ENCODE measurements at places on chromosomes 1 and 21.

DNA sequence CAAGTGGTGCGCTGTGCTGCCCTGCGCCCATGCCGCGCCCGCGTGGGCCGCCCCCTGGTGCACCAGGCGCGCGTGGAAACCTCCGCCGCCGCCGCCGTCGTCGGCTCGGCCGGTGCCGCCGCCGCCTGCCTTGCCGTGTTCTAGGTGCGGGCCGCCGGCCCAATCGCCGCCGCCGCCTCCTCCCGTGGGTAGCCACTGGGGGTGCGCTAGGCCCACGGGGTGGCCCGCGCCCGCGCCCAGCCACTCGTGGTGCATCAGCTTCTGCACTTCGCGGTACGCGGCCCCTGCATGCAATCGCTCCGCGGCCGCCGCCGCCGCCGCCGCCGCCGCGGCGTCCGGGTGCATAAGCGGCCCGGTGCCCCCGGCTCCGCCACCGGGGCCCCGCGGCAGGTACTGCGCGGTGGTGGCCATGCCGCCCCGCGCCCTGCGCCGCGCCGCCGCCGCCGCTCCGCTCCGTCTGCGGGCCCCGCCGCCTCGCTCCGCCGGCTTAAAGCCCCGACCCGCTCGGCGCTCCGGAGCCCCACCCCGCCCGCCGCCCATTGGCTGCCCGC lies at the start of gene POU3F1:
POU3F1 (minus strand) TSS at position 461 of the 551 bp plus-strand sequence; CDS start at position 411, 50 bp downstream.
- DNase-seq = no peak

DNA sequence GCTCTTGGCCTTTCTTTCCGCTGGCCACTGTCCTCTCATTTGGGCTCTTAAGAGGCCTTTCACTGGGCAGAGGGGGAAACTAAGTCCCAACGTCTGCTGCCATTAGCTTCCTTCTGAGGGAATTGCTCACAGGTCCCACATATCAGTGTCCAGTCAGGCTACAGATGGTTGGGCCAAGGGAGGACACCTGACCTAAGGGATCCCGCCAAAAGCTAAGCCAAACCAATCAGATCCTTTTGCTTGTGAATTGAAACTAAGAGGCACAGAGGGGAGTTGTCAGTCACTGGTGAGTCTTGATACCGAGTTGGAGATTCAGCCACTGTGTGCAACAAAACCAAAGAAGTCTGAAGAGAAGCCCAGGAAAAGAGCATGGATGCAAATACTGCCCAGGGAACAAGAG lies 5.7 kb upstream of the NT5C1A start:
- no peak for DNase-seq

DNA sequence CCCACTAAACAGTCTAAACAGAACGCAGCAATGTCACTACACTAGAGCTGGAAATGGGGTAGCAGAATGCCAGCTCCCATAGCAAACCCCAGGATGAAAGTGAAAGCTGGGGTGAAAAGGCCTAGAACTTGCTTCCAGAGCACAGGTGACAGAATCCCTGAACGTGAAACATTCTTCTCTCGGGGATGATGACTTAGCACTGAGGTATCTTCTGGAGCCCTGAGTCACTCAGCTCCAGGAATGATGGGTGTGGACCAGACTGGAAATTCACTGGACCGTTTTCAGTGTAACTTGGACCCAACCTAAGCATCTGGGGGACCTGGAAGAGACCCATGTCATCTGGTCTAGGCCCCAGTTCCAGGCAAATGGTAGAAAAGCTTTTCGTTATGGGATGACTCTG lies 108.9 kb downstream of the CDC7 start:
- no peak for DNase-seq

GRCh38 chr1:113830039-113830438 lies 17.8 kb upstream of the RSBN1 start:
- no peak for DNase-seq

GRCh38 chr21:16279731-16280581 lies 550.2 kb downstream of the USP25 start:
- no peak for DNase-seq

GRCh38 chr21:34331726-34332125 lies 32.1 kb upstream of the KCNE2 start:
- no peak for DNase-seq

DNA sequence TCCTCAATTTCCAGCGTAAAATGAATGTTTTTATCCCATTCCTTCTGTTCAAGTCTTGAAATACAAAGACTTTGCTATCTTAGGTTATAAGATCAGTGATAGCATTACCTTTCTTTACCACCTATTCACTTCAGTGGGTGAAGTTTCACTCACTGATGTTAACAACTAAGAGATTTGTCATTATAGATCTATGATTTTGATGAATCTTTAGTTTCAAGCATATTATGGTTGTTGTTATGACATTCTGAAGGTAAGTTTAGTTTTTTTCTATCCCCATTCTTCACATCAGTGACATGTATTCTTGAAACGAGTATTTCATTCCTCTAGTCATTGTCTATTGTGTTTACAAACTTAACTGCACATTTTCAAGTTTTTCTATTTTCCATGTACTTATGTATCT lies 182.5 kb downstream of the ATP6V1G3 start:
- DNase-seq = no peak

DNA sequence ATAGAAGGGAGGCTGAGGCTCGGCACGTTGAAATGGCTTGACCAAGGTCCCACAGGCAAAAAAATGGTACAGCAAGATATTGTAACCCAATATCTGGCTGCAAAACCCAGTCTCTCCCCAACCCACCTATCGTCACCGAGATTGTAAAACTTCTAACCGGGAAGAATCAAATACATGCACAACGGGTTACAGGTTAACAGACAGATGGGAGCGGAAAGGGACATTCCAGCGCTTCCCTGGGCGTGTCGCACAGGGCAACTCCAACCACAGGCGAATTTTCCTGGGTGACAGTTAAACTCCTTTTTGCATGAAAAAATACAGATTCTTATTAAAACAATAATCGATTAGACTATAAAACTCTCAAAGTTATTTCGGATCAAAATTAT lies 31.8 kb upstream of the JUN start:
- DNase-seq = no peak

DNA sequence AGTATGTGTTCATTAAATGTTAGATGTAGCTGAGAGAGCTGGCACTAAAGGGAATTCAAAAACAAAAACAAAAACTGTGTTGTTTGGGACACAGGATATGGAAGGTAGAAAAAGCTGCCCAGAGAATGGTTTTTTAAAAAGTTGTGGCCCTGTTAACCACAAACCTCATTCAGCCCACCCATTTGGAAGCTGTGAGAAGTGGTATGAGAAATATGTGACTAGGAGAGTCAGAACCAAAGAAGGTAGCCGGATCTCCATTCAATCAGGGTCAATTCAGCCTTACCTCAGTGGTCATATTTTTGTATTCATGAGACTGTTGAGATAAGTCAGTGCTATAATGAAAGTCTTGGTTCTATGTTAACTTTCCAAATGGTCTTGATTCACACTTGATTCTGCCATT lies 29.8 kb upstream of the CACYBP start:
- no peak for DNase-seq

GRCh38 chr1:8213136-8213535 lies 104.8 kb upstream of the SLC45A1 start:
- DNase-seq = no peak

Measured in stimulated activated CD8-positive, alpha-beta memory T cell treated with anti-CD3 and anti-CD28 coated beads, Interleukin-4, amount 100 ng/mL, for 4 hours (primary cell).